ENCODE measurements at places on chromosomes 11 and 22.

DNA sequence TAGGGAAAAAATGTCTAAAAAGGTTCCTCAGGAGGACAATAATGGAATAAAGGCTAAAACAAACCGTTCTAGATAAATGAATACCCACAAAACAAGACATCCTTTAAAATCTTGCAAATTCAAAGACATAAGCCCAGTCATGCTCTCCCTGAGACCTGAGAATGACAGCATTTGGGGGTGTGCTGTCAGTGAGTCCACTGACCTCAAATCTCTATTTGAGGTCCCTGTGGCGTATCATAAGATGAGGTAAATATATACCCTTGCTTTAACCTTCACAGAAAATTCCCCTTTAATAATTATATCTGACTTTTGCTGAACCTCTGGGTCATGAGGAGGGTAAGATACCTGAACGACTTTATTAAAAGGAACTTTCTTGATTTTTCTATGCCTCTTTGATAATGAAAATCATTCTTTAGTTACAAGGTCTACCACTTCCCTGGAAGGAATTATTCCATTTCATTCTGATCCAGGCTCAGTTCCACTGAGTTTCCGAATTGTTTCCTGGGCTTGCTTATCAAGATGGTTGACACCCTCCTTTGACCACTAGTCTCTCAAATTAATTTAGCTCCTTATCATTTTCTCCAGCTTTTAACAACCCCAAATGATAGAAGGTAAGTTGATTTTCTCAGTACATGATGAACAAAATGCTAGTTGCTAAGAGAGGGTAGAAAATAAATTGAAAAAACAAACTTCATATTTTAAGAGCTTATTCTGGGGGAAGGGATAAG, 53.8 kb upstream of the CHRM4 start:
- DNase-seq, result no peak

DNA sequence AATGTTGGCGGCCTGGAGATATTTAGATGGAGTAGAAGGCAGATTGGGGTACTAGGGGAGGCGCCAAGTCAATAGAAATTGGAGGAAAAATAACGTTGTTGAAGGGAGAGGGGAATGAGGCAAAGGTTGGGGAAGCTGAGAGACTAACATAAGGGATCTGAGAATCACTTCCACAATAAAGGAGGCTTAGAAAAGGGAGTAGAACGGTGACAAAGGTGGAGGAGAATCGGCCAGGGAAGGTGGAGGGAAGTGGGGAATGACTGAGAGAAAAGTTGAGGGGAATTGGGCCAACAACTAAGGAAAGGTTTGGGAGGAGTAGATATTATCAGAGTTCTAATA, 510 bp downstream of the PPME1 start:
- no peak for DNase-seq

DNA sequence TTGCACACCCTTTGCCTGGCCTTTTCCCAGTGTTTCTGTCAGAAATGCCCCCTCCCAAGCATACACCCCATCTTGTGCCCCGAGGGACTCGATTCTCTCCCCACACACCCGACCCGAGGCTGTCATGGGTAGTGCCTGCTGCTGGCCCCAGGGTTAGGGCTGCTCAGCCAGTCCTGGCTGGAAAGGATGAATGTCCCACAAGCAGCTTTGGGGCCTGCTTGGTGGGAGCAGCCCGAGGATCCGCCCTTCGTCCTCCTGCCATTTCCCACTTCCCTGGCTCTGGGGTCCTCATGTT, 55.0 kb upstream of the PRODH start:
- no peak for DNase-seq

DNA sequence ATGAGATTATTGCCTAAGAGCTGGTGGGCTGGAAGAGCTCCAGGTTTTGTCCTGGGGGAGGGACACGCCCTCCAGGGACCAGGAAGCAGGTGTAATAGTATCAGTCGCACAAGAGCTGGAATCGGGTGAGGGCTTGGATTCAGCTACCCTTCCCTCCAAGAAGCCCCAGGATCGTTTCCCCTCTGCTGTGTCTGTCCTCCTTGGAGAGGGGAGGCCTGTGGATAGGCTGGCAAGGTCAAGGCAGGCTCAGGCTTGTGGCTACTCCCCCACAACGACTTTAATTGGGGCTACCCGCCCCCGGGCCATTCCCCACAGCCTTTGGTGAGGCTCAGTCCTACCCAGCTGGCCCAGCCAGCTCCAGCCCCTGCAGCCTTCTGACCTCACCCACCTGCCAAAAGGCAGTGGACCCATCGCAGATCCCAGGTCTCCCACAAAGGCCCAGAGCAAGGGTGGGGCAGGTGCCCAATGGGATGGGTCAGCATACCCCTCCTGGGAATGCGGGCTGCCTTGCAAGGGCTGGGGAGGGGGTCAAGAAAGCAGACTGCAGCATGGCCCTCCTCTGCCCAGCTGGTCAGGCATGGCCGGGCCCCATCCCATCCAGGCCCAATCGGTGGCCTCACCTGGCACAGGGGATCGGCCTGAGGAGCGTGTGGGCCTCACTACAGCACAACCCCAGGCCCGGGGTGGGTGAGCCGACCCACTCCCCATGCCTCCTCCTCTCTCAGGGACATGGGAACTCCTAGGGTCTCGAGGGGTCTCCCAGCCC, 1.0 kb downstream of the CTSD start:
- no peak for DNase-seq

- peak; percentile 35 for DNase-seq
These were observed 17.1 kb upstream of the ADORA2A start for GRCh38 chr22:24410110-24410856.

GRCh38 chr11:113152500-113152899, 161.9 kb upstream of the TTC12 start:
- DNase-seq, result no peak
